ENCODE measurements at places on chromosomes 12 and 14.

DNA sequence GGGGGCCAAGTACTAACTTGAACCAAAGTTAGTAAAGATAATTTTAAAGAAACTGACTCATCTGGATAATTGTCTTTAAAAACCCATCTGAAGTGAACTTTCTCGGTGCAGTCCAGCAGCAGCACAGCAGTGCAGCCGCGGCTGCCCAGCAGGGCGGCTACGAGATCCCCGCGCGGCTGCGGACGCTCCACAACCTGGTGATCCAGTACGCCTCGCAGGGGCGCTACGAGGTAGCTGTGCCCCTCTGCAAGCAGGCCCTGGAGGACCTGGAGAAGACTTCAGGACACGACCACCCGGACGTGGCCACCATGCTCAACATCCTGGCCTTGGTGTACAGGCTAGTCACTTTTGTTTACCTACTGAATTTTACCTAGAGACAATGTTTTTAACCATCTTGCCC, 33.6 kb downstream of the KLC1 start:
- no peak for DNase-seq

GRCh38 chr14:51750542-51750941, 98.8 kb downstream of the FRMD6 start:
- no peak for DNase-seq

DNA sequence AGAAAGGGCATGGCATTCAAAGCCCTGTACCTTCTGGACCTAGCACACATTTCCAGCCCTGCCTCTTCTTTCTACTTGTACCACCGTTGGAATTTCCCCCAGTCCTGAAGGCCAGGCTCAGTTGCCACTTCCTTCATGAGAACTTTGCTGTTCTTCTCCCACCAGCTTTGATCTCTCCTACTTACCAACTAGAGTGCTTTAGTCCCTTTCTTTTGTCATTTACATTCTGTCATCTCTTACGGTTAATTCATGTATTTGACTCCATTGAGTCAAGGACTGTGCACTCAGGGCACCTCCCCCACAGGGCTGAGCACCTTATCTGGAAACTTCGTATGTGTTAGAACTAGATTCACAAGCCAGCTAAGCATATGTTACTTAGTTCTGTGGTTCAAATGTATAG, 26.3 kb downstream of the BICDL1 start:
- DNase-seq = no peak

DNA sequence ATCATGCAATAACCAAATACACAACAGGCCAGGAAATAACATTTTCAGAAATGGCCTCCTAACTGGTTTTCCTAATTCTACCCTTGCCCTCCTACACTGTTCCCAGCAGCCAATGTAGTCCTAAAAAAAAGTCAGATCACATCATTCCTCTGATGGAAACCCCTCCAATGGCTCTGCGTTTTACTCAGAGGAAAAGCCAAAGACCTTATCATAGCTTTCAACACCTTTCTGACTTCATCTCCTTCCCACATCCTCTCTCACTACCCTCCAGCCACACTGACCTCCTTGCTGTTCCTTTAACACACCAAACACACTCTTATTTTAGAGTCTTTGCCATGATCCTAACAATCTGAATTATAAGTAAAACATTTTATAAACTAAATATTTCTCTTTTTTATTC, 1.1 kb downstream of the MED6 start:
- no peak for DNase-seq

DNA sequence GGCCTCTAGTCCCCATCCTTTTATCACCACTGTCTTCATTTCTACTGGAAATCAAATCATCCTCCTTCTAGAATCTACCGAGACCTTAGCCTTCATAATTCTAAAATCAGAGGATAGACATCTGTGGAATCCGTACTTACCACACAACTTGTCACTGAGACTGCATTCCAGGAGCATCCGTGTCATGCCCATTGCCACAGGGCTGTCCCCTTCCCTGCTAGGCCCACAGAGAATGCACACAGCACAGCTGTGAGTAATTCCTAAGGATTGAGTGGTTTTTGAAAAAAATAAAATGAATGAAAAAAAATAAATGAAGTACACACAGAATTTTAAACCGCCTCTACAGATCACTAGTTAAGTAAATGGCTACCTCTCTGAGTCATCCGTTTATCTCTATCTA, 21.0 kb upstream of the MAGOHB start:
- DNase-seq = no peak

- no peak for DNase-seq
Measured at GRCh38 chr12:75852143-75852542, 179.4 kb downstream of the PHLDA1 start.

GRCh38 chr12:25734529-25735180, 181.6 kb upstream of the LMNTD1 start:
- no peak for DNase-seq

DNA sequence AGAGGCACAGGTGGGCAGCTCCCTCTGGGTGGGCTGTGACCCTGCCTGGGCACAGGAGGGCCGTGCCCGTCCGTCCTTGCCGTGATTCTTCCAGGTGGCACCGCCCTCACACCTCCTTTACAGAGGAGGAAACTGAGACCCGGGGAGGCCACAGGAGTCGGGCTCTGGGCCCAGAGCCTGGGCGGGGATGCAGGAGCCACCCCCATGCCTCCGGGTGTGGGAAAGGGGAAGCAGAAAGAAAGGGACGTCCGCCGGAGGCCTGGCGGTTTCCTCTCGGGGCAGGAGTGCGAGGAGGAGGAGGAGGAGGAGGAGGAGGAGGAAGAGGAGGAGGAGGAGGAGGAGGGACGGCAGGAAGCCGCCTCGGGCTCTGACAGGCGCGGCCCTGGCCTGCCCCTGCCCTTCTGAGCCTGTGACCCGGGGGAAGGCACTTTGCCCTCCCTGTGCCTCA, 23.0 kb downstream of the SH2B3 start:
- DNase-seq = no peak

GRCh38 chr12:22881878-22882385, 257.0 kb downstream of the ETNK1 start:
- DNase-seq = no peak

- no peak for DNase-seq
Measured at GRCh38 chr14:100083706-100084105, 18.5 kb downstream of the EVL start.

GRCh38 chr12:111409780-111410430, 4.2 kb downstream of the SH2B3 start:
- no peak for DNase-seq

DNA sequence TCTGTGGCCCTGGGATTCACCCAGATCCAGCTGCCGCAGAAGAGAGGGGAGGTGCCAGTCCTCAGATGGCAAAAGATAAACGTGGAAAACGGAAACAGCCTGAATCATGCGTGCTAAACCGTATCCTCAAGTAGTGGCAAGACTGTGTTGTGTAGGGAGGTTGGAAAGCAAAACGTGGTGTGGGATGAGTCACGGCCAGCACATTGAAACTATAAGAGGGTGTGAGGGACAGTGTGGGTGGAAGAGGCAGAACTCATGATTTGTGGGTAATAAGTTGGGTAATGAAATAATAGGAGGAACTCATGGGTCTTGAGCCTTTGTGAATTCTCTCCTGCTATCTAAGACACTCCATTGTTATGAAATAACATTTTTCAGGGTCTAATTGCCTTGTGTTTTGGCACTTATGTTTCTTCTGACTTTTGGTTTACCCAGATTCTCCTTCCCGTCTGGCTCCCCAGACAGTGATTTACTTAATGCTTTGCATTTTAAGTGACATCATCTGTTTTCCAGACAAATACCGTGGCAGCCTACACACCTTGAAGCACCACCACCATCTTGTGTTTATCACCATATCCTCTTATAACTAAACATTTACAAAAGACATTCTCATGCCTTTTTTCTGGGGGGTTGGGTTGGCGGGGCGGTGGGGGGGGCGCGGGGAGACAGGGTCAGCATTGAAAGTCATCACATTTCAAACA, 62.3 kb upstream of the PTCSC3 start:
- no peak for DNase-seq

DNA sequence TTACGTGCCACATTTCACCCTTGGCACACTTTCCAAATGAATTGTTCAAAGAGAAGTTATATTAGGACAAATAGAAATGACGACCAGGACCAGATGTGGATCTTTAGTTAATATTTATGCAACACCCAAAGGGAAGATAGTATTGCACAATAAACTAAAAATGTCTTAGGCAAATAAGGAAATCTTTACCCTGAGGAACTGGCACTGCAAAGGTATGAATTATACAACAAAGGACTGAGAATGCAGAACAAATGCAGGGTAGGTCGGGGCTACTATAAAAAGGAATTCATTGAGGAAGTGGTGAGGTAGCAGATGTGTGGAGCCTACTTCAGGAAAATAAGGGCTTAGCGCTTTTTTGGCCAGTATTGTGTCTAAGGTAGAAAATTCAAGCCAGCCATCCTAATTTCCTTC, 3.9 kb upstream of the TMTC2 start:
- no peak for DNase-seq

DNA sequence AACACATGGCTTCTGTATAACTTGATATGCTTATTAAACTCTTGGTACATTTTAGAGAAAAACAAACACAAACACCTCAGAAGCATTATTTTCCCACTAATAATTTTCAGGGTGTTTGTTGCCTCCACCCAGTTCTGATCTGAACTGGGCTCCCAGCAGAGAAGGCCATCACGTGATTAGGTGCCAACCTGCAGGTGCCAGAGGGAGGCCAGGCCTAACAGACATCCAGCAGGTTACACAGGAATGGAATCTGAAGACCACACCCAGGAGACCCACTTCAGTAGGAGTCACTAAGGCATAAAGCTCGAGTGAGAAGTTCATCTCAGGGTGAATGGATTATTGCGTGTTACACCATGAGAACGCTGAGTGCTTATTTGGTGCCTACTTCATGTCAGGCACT, 8.9 kb downstream of the SLC6A12 start:
- no peak for DNase-seq

GRCh38 chr14:35250319-35250718, 41.9 kb upstream of the PSMA6 start:
- no peak for DNase-seq

DNA sequence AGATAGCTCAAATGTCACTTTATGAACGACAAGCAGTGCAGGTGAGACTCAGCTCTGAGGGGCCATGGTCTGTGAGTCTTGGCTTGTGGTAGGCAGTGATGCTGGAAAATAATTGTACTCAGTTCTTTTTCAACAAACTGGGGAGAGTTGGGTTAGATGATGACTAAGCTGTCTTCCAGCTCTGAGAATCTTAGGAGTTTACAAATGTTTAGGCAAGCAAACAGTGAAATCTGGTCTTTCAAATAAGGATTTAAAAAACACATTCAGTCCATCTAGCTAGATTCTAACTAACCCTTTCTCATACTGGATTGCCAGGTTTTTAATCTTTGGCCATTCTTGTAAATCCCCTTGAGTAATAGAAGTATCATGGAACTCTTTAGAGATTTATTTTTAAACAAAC, 3.4 kb downstream of the PHC1 start:
- DNase-seq = no peak

DNA sequence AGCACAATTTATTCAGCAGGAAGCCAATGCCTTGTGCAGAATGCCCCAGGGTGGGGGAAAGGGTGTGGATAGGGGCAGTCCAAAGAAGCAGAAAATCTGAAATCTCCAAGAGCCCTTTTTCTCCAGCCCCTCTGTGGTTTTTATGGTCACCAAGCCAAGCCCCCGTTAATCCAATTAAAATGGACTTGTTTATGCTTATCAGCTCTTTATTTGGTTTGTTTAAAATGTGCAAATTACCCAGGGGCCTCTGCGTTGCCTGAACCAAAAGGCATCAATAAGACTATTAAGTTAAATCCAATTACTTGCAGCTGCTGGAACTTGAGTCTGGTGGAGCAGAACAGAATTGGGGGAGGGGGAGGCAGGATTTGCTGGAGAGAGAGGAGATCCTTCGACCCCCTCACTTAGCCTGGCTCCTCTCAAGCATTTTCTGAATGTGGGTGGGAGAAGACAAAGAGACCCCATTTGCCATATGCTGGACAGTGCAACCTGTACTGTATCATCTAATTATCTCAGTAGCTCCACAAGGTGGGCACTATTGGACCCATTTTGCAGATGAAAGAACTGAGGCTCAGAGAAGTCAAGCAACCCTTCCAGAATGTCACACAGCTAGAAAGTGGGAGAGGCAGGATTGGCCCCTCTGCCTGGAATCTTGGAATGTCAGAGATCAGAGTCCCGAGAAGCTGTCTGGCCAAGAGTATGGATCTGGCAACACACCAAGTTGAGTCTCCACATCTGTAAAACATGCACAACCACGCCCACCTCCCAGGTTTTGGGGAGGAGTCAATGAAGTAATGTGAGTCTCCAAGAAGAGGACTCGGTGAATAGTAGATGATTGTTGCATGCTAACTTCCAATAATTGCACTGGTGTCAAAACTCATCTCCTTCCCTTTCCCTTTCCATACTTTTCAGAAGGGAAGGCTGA, 66.9 kb downstream of the CMKLR1 start:
- DNase-seq = no peak

DNA sequence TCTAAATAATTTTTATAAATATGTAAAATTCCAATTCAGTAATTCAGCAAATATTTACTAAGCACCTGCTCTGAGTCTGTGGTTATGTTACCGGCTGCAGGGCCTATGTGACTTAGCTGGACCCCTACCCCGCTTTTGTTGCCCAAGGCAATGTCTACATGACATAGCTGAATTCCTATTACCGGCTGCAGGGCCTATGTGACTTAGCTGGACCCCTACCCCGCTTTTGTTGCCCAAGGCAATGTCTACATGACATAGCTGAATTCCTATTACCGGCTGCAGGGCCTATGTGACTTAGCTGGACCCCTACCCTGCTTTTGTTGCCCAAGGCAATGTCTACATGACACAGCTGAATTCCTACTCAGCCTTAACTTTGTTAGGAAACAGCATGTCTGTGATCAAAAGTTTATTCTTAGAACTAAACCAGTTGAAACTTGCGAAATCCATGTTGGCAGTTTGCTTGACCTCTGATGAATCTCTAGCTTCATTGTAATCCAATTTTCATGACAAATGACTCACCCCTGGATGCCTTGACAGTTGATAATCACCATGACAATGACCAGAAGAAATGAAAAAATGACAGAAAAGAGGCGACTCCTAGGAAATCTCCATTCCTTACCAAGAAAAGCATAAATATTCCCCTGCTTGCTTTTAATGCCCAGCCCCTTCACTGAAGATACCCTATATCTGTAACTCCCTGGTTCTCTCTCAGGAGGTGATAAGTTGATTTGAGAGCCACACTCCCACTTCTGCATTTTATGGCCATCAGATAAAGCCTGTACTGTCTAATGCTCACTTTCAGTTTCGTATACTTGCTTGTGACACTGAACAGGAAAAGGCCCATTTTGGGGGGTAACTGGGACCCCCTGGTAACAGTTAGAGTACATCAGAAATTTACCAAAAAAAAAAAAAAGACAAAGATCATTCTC, 148.4 kb upstream of the SYT10 start:
- peak; percentile 3 for DNase-seq

DNA sequence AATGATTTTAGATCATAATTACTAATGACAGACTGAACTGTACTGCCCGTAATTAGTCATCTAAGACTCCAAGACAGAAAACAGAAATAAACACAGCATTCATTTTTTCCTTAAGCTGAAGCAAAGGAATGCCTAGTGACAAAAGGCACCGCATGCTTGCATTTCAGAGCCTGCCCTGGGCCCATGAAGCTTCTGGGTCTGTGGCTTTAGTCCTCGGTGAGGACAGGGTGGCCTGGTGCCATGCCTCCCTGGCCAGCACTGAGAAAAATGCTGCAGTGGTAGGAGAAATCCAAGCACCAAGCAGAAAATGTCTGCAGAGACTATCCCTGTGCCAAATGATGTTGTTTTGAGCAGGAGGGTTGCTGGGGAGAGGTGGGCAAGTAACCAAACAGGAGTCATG, 171.6 kb downstream of the CALM1 start:
- no peak for DNase-seq

- DNase-seq = no peak
Measured at GRCh38 chr12:6042446-6042845, 82.0 kb downstream of the VWF start.
